Caki2 (cell line): ENCODE measurements at places on chromosomes 4 and X.

GRCh38 chrX:155143959-155144548, 72.2 kb upstream of the VBP1 start:
- DNase-seq, result no peak

DNA sequence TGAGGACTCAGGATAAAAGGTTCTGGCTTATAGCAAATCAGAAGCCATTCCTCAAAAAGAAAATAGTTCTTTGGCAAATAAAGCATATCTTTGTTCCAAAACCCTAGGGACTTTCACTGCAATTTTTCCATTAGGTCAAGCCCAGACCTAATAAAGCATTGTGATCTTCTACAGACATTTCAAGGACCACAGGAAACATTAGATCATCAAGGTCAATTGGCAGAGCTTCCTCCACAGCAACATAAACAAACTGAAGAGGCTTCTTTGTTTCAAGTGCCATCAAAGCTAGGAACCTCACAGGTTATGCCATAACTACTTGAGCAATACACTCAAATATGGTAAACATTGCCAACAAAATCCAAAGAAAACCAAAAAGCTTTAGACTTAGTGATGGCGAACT, 144.9 kb downstream of the ANXA5 start:
- no peak for DNase-seq

DNA sequence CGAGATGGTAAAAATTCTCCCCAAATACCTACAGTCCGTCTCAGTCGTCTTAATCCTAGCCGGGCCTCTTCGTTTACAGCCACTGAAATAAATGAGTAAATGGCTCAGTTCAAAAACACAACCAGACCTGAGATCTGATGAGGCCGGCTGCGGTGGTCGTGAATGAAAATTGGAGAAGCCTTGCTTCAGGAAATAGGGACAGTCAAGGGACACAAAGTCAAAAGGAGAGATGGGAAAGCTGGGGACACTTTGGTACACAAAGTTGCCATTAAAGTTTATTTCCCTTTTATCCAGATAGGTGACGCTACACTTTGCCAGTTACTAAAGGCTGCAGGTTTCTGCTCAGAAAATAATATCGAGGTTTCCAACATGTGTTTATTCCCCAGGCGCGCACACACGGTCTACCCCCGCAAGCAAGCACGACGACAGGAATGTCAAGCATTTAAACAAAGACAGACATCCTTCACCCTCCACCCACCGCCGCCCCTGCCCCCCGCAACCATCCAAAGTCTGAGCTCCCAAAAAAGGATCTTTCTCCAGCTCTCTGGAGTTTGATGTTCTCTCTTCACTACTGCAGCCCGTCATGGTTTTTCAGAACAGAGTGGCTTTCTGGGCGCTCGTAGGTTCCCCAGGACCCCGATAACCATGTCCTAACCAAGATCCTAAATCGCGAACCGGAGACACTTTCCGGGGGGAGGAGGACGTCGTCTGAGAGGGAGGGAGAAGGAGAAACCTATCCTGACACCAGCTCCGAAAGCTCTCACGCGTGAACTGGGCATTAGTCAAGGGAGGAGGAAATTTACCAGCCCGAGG, 1.3 kb upstream of the PCDH7 start:
- DNase-seq, result peak; percentile 64

- peak; percentile 73 for DNase-seq
Measured at GRCh38 chrX:19670854-19671620, 155.7 kb upstream of the MAP3K15 start.

GRCh38 chr4:34178476-34178875, 2065.8 kb downstream of the ARAP2 start:
- no peak for DNase-seq

DNA sequence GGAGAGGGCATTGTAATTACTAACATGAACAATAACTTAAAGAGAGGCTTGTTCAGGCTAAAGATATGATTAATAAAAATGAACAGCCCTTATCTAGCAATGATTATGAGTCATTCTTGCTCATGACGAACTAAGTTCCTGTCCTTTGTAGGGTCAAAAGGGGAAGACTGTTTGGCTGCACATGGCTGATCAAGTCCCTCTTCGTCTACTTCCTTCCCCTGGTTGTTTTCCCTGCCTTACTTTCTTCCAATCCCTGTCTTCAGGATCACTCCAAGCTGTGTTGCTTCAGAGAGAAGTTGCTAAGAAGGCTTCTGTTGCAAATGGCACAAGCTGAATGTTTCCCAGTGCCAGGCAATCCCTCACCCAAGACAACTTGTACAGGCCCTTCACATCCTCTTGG, 115.0 kb upstream of the HS3ST1 start:
- peak; percentile 69 for DNase-seq

GRCh38 chr4:65083076-65083475, 587.2 kb downstream of the EPHA5 start:
- DNase-seq, result no peak

GRCh38 chrX:3820167-3820566, 106.7 kb upstream of the PRKX start:
- DNase-seq, result peak; percentile 38

GRCh38 chrX:129698150-129698549, 40.6 kb upstream of the XPNPEP2 start:
- DNase-seq, result no peak

DNA sequence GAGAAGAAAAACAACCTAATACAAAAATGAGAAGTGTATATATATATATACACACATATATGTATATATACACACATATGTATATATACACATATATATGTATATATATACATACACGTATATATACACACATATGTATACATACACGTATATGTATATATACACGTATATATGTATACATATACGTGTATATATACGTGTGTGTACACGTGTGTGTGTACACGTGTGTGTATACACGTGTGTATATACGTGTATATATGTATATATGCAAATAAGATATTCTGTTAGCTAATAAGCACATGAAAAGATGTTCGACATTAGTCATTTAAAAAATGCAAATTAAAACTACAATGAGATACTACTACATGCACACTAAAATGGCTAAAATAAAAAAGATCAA, 92.7 kb upstream of the MAGEA10 start:
- no peak for DNase-seq

GRCh38 chr4:53778155-53778554, 186.9 kb upstream of the LNX1 start:
- no peak for DNase-seq

GRCh38 chrX:45840411-45840950, 639.8 kb upstream of the DIPK2B start:
- no peak for DNase-seq

GRCh38 chrX:74370487-74370886, 50.8 kb upstream of the SLC16A2 start:
- no peak for DNase-seq

DNA sequence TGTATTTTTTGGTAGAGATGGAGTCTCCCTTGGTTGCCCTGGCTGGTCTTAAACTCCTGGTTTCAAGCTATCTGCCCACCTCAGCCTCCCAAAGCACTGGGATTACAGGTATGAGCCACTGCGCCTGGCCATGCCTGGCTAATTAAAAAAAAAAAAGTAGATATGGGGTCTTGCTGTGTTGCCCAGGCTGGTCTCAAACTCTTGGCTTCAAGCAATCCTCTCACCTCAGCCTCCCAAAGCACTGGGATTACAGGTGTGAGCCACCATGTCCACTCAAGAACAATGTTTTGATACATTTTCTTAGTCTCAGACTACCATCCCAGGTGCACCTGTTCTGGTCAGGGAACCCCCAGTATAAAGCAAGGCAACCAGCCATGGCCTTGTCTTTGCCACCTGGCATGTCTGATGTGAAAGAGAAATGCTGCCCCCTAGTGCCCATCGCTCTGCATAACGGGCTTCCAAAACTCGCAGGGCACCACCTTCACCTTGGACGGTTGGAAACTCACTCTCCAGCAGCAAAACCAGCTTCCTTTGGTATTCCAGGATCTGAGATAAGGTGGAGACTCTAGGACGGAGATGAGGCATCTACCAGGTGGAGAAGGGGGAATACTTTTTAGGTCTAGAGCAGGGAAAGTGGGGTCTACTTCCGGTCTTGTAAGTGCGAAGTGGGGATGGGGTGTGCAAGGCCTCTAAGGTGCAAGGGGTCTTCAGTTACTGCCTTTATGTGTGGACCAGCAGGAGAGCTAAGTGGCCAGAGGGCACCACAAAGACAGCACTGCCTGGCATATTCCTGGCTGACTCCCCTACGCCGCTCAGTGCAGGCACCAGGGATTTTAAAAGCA, 47.7 kb upstream of the AFAP1 start:
- peak; percentile 48 for DNase-seq

DNA sequence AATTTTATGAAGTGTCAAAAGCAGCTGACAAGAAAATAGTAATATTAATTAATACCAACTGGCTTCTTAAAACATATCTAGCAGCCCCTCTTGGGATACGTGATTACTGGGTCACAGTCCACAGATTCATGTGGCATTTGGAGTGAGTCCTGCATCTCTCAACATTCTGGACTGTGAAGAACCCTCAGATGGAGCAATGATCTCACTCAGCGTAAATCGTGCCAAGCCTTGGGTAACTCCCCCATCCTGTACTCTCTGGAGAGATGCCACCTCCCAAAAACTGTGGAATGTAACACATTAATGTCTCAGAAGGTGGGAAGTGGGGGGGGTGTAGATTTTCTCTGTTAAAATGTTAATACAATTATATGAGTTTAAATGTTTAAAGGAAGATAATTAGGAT, 118.2 kb upstream of the IQCM start:
- no peak for DNase-seq

GRCh38 chrX:149371986-149372385, 133.1 kb downstream of the IDS start:
- DNase-seq, result no peak

DNA sequence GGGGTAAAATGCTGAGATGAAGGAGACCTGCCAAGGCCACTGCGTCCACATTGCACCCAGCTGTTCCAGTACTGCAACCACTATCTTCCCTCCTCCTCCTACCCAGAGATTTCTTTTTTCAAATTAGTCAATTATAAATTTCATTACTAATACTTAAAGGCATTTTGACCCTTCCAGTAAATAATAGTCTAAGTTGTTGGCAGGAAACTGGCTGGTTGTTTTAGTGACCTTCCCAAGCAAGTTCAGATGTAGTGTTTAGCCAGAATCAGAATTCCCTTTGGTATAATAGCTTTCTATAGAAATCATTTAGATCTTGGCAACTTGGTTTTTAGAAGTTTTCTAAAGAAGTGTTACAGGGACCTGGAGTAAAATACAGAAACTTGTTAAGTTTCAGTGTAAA, 66.0 kb downstream of the AASDH start:
- DNase-seq, result no peak

DNA sequence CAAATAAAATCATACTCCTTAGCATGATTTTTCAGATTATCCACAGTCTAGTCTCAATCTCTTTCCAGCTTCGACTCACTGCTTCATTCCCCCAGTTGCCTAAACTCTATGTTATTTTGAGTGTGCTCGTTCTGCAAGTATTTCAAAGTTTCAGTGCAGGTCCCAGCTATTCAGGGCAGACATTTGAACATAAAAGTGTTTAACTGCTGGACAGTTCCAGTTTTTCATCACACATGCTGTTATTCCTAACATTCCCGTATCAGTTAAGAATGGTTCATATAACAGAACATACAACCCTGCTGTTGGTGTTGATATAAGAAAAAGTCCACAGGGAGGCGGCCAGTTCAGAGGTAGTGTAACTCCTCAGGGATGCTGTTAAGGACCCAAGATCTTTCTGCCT, 113.3 kb downstream of the SLIT2 start:
- DNase-seq, result no peak

DNA sequence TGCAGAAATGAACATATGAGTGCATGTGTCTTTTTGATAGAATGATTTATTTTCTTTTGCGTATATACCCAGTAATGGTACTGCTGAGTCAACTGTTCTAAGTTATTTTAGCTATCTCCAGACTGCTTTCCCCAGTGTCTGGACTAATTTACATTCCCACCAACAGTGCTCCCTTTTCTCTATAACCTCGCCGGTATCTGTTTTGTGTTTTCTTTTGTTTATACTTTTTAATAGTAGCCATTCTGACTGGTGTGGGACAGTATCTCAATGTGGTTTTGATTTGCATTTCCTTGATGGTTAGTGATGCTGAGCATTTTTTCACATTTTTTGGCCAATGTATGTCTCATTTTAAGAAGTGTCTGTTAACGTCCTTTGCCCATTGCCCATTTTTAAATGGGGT, 218.6 kb upstream of the KCNIP4 start:
- DNase-seq, result no peak

GRCh38 chr4:21858971-21859370, 89.6 kb downstream of the KCNIP4 start:
- no peak for DNase-seq
